ENCODE measurements at places on chromosomes 11 and 22.

GRCh38 chr22:48310740-48311139 lies 1516.9 kb downstream of the BRD1 start:
- no peak for DNase-seq

DNA sequence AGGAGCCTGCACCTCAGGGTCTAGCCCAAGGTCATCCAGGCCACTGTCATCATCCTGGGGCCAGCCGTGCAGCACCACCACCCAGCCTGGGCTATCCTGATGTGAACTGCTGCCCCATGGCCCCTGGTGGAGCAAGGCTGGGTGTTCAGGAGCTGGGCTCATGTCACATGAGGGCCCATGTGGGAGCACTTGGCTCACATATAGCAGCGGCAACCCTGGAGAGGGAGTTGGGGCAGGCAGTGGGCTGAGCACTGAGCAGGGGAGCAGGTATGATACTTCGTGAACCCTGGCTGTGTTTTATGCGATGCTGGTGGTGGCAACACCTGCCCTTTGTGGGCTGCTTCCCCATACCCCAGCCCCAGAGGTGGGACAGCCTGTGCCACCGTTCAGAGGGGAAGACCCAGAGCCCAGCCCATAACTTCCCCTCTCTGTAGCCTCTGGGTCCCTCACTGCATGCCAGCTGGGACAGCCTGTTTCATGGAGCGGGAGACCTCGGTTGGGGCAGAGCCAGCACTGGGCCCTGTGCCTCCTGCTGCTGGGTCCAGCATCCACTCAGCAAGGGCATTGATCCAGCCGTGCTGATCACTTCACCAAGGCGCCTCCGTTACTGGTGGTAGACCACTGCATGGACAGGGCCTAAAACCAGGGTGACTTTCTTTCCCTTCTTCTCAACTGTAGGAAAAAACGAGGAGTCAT lies 62.5 kb upstream of the SUSD2 start:
- DNase-seq, result no peak

- DNase-seq, result no peak
These were observed 3.1 kb upstream of the LGALS1 start for GRCh38 chr22:37672206-37672919.

DNA sequence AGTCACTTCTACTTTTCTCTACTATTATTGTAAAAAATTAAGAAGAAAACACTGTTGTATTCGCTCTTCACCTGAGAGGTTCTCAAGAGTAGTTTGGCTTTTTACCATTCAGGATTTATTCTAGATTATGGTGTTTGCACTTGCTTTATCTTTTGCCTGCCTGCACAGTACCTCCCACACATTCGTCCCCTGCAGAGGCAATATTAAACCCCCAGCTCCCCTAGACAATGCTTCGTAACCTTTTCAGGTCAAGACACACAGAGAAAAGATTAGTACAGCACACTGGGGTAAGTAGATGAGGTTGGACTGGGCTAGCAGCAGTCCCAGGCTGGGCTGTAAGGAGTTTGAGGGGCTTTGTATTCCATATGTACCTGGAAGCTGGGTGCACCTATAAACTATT lies 62.4 kb downstream of the TNRC6B start:
- DNase-seq, result no peak

GRCh38 chr11:94583213-94583865 lies 16.2 kb downstream of the PIWIL4 start:
- DNase-seq, result no peak

DNA sequence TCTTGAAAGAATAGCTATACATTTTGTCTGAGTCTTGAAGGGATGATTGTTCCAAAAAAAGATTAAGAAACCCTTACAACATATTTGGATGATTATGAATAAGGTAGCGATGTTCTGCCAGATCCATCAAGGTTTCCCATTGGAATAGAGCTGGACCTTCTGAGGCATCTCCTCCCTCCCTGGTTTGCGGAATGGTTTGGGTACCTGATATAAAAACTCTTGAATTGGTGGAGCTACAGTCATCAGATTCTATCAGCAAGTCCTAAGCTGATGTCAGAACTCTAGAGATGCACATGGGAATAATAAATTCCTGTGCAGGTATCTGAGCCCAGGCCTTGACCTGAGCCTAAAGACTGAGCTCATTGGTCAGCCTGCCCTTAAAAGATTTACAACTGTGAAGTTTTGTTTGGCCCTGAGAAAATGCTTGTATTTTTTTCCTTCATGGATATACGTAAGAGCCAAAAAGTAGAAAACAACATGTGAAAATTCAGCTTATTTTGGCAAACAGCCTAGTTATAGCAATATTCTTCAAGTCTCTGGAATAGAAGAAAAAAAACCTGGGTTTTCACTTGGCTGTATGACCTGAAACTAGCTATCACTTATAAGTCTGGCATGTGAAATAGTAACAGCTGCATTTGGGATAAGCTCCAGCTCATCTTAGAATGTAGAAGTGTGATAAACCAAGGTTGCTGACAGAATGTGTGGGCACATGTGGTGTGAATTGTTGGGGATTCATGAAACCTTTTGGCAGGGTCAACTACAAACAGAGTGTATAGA lies 265.7 kb upstream of the CTSC start:
- DNase-seq, result no peak

GRCh38 chr11:118928870-118929500 lies 3.3 kb upstream of the BCL9L start:
- DNase-seq, result peak; percentile 52

- DNase-seq, result no peak
These were observed 9.2 kb upstream of the CHST1 start for GRCh38 chr11:45674481-45675190.

DNA sequence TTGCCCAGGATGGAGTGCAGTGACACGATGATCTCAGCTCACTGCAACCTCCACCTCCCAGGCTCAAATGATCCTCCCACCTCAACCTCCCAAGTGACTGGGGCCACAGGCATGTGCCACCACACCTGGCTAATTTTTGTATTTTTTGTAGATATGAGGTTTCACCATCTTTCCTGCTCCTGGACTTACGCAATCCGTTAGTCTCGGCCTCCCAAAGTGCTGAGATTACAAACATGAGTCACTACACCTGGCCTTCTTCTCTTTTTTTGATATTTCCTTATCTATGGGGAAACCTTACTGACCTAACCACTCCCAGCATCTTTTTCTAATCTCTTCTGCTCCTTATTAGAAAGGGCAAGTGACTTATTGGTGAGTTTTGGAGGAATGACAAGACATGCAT lies 121.7 kb upstream of the CHORDC1 start:
- no peak for DNase-seq

- DNase-seq, result no peak
These were observed 157.3 kb upstream of the TRPC6 start for GRCh38 chr11:101741061-101741460.

GRCh38 chr11:134652586-134653255 lies 240.7 kb upstream of the B3GAT1 start:
- no peak for DNase-seq

- DNase-seq, result no peak
These were observed 14.5 kb downstream of the CRTAM start for GRCh38 chr11:122852796-122853160.

DNA sequence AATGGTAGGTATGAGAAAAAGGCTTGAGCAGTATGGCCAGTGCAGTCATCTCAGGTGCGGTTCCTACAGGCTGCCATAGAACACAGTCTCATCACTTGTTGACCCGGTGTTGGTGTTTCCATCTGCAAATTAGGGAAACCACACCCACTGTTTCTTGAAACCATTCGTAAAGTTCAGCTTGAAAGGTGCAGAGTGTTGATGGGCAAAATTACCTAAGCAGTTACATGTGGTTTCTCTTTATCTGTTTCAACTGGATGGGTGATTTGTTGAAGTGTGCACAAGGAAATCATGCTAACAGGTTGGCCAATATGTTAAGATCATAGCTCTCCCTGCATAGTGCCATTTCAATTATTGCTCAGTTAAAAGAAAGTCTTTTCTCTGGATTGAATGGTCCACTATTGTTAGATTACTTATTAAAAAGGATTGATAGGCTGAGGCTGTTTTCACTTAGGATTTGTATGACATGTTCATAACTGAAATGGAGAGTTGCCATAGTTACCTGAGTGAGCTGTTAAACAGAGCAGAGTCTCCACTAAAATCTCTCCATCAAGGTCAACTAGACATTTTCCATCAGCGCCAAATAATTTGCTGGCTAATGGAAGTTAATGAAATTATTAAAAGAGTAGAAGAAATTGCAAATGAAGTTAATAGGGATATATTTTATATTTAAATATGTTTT lies 203.1 kb upstream of the MTMR2 start:
- DNase-seq, result no peak

Data from ACHN (cell line).